ENCODE measurements at places on chromosomes 12 and 14.

DNA sequence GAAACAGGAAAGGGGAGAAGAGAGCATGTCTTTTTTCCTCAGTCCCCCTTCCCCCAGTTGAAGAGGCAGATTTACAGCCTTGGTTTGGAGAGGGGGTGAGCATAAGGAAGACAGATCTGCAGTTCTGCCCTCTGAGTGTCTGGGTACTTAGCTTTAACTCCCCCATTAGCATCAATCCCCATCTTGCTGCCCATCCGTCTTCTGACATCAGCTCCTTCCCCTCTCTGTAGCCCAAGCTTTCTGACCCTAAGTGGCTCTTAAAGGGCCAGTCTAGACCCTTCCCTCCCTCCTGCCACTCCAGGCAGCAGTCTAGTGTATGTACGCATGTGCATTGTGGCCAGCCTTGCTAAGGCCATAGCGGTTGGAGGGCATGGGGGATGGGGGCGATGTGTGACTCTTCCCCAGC lies 7.3 kb downstream of the GPR84 start:
- DNase-seq, result no peak
- H3K36me3 ChIP-seq, result no peaks in the 10 kb centered on the region
- peaks cover 10% of the 10 kb centered on the region for H3K27me3 ChIP-seq
- H3K4me3 ChIP-seq, result no peak overlapping the region

GRCh38 chr12:21774358-21775132 lies at the start of gene KCNJ8:
Gene KCNJ8 (minus strand): TSS chr12:21774706. CDS start chr12:21773616, 1,090 bp downstream.
- peak; percentile 51 for DNase-seq
- H3K27ac ChIP-seq, result no peak within 1 kb of the TSS
- H3K4me3 ChIP-seq, result peak within 1 kb of the TSS; percentile 27

DNA sequence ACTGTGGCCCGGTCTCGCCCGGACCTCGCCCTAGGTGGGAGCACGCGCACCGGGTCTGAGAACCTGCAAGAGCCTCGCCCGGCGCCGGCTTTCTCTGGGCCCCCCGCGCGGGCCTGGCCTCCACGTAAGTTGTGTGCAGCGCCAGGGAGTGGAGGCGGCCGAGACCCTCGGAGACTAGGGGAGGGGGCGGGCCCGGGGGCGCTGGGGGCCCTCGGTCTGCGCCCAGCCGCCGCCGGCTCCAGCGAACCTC lies 183 bp upstream of the PRMT8 start:
- no peak overlapping the region for H3K27ac ChIP-seq
- DNase-seq, result no peak
- H3K4me1 ChIP-seq, result peaks cover 16% of the 10 kb centered on the region

DNA sequence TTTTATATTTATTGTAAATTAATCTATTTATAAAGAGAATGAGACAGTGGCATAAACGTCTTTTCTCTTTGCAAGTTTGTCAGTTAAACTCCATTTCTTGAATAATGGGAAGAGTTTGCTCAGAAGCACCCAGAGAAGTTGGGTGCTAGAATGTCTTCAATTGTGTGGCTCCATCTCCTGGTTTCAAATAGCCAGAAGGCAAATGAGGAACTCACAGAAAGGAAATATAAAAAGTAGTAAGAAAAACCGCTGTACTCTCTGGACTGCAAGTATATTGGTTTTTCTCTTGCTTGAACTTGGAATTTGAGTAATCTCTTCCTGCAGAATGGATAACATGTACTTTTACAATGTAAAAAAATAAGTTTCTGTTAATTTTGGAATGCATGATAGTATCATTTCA lies 217.5 kb downstream of the DPY19L2 start:
- no peak overlapping the region for H3K4me3 ChIP-seq
- DNase-seq, result no peak
- no peaks in the 10 kb centered on the region for H3K4me1 ChIP-seq
- H3K36me3 ChIP-seq, result no peaks in the 10 kb centered on the region
- peaks cover 1% of the 10 kb centered on the region for H3K27me3 ChIP-seq

DNA sequence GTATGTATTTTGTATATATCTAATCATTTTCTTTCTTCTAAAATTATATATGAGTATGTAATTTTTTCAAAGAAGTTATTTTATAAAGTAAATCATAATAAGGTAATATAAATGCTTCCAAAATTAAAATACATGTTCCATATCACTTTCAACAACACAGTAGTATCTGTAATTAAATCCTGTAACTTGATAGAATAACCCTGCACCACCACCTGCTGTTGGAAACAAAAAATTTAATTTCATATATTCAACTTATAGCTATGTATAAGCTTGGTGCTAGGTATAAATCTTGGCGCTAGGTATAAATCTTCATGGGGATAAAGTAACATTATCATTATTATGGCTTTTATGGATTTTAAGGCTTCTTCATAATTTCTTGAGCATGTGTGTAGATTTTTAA lies 149.7 kb upstream of the DCN start:
- H3K4me3 ChIP-seq, result no peak overlapping the region
- no peaks in the 10 kb centered on the region for H3K4me1 ChIP-seq
- H3K36me3 ChIP-seq, result no peaks in the 10 kb centered on the region
- no peak for DNase-seq
- no peak overlapping the region for H3K27ac ChIP-seq
- no peaks in the 10 kb centered on the region for H3K27me3 ChIP-seq

- no peak overlapping the region for H3K27ac ChIP-seq
- H3K4me3 ChIP-seq, result no peak overlapping the region
- no peaks in the 10 kb centered on the region for H3K27me3 ChIP-seq
- DNase-seq, result no peak
- no peaks in the 10 kb centered on the region for H3K4me1 ChIP-seq
- H3K36me3 ChIP-seq, result peaks cover 6% of the 10 kb centered on the region
These were observed 18.9 kb downstream of the DNAL1 start for GRCh38 chr14:73663548-73664212.

GRCh38 chr12:96471368-96472050 lies 17.9 kb upstream of the CFAP54 start:
- H3K27me3 ChIP-seq, result peaks cover 4% of the 10 kb centered on the region
- H3K27ac ChIP-seq, result no peak overlapping the region
- H3K36me3 ChIP-seq, result no peaks in the 10 kb centered on the region
- H3K4me1 ChIP-seq, result peaks cover 17% of the 10 kb centered on the region

- H3K4me1 ChIP-seq, result peaks cover 21% of the 10 kb centered on the region
- peaks cover 8% of the 10 kb centered on the region for H3K36me3 ChIP-seq
- peak overlapping the region; percentile 93 for H3K4me3 ChIP-seq
- no peak for DNase-seq
These were observed 3.0 kb downstream of the PAWR start for GRCh38 chr12:79687711-79688260.

DNA sequence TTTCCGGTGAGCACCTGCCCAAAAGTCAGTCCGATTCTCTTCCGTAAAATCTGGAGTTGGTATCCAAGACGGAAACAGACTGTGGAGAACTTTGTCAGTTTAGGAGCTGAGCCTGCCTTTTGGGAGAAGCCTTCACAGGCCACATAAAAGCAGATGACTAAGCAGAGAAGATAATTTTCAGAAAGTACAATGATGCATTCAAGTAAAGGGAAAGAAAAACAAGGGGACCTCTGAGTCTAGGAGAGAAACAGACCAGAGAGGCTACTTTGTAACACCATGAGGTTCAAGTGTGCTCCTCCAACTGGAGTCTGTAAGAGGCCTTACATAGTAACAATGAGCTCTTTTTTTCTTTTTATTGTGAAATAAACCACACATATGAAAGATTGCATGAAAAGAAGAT lies 21.1 kb downstream of the TMED8 start:
- no peak overlapping the region for H3K4me3 ChIP-seq
- DNase-seq, result no peak

- no peak for DNase-seq
- H3K4me1 ChIP-seq, result peaks cover 4% of the 10 kb centered on the region
- peaks cover 4% of the 10 kb centered on the region for H3K36me3 ChIP-seq
- H3K27me3 ChIP-seq, result peaks cover 4% of the 10 kb centered on the region
- H3K4me3 ChIP-seq, result no peak overlapping the region
These were observed 4.6 kb upstream of the LRRC23 start for GRCh38 chr12:6899837-6900519.

DNA sequence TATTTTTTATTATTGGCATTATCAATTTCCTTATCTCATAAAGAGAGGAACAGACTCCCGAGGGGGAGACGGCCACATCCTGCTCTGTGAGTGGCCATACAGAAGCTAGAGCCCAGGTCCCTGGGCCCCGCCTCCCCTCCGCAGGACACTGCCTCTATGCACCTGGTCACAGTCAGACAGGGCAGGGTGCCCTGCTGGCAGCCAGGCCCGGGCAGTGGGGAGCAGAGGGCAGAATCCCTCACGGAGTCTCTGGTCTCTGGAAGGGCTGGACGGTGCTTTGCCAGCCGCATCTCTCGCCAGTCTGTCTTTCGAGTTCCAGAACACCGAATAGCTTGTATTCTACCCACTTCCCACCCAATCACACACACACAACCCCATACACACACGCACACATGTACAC lies 16.4 kb upstream of the CACNA2D4 start:
- H3K4me1 ChIP-seq, result no peaks in the 10 kb centered on the region
- H3K36me3 ChIP-seq, result peaks cover 11% of the 10 kb centered on the region
- no peak overlapping the region for H3K4me3 ChIP-seq
- peaks cover 3% of the 10 kb centered on the region for H3K27me3 ChIP-seq
- no peak for DNase-seq
- no peak overlapping the region for H3K27ac ChIP-seq

DNA sequence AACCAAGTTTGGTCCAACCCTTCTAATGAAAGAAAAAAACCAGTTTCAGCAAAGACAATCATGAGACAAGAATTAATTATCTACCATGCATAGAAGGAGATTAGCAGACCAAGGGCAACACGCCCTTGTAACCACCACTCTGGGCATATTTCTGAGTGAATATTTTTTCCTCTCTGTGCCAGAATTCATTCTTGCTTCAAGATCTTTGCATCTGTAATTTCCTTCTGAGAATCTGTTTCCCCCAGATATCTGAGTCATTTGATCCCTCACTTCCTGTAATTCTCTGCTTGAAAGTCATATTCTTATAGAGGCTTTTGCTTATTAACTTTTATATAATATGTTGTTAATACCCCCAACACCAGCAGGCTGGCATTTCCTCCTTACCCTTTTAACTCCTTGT lies 243.7 kb downstream of the SLC16A7 start:
- peak overlapping the region; percentile 79 for H3K27ac ChIP-seq
- H3K4me1 ChIP-seq, result peaks cover 23% of the 10 kb centered on the region
- H3K4me3 ChIP-seq, result no peak overlapping the region
- no peaks in the 10 kb centered on the region for H3K27me3 ChIP-seq
- no peak for DNase-seq

GRCh38 chr12:62210422-62210821 lies 49.8 kb upstream of the USP15 start:
- H3K36me3 ChIP-seq, result peaks cover 3% of the 10 kb centered on the region
- H3K4me3 ChIP-seq, result no peak overlapping the region
- DNase-seq, result peak; percentile 28
- peaks cover 6% of the 10 kb centered on the region for H3K4me1 ChIP-seq

DNA sequence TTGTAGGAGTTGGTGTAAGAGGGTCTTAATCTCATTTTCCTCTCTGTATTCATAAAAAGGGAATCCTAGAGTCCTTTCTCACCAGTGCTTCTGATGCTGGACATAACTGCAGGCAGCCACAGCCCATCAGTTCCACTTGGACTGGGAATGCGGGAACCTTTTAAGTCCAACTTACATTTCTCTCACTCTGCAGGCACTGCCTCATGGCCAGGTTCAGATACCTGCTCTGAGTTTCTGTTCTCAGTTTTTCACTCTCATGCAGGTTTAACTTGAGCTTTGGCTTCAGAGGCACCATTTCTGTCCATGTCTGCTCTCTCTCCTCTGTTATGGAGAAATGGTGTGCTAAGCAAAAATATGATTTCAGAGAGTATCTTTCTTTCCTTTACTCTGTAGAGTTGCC lies 4.2 kb downstream of the ACVR1B start:
- no peak for DNase-seq
- no peak overlapping the region for H3K27ac ChIP-seq
- no peak overlapping the region for H3K4me3 ChIP-seq
- peaks cover 6% of the 10 kb centered on the region for H3K27me3 ChIP-seq
- H3K4me1 ChIP-seq, result peaks cover 34% of the 10 kb centered on the region

DNA sequence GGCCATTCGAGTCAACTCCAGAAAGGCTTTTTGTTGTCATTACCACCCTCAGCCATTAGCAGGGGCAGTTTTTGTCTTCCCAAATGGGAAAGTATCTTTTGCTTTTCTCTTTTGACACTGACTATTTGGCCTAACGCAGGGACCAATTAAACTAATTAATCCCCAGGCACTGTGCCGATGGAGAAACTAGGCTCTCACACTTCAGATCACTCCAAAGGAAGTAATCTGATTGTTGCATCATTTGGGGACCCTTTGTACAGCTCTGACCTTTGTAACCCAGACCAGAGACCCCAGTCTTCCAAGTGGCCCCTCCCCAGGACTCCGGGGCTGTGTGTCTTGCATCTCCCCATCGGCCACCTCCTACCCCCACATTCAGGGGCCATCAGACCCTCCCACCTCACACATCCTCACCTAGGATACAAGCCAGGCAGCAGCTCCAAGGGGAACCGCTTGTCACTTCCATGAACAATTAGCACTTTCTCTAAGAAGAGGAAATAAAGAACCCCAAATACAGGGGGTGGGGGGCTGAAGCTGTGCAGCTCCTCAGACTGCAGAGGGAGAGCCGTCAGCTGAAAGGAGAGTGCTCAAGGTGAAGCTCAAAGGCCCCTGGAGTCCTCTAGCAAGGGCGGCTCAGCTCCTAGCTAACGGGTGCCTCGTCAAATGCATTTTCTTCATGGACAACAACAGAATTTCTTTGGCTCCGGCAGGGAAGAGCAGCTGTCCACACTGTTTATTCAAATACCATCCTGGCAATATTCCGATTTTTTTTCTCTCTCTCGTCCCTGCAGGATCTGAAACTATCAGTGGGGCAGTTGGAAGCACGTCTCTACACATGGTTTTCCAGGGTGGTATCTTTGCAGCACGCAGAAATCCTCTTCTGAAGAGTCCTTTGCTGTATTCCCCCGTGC lies 64.3 kb upstream of the DIO3 start:
- no peak for DNase-seq
- H3K36me3 ChIP-seq, result no peaks in the 10 kb centered on the region
- no peak overlapping the region for H3K4me3 ChIP-seq

- H3K36me3 ChIP-seq, result no peaks in the 10 kb centered on the region
- no peak overlapping the region for H3K27ac ChIP-seq
- peaks cover 18% of the 10 kb centered on the region for H3K4me1 ChIP-seq
- H3K4me3 ChIP-seq, result no peak overlapping the region
- no peaks in the 10 kb centered on the region for H3K27me3 ChIP-seq
These were observed 66.5 kb downstream of the ANO6 start for GRCh38 chr12:45282411-45282810.

DNA sequence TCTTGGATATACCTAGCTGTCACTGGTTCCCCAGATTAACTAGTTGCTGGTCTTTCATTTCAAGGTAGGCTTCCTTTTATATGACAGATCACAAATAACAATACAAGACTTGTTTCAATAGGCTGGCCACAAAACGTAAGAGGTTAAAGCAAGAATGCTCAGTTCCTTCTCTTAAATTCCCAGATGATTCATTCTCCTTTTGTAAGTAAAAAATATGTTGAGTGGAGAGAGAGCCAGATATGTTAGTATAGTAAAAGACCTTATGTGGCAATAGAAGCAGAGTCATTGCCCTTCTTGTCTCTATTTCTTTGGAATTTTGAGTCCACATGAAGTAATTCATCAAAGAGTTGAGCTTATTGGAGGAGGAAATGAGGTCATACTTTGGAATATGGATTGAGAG lies 939.0 kb upstream of the ATXN7L3B start:
- H3K27me3 ChIP-seq, result no peaks in the 10 kb centered on the region
- no peak overlapping the region for H3K4me3 ChIP-seq
- no peak for DNase-seq

- no peak overlapping the region for H3K4me3 ChIP-seq
- H3K4me1 ChIP-seq, result no peaks in the 10 kb centered on the region
- H3K27me3 ChIP-seq, result peaks cover 9% of the 10 kb centered on the region
- H3K27ac ChIP-seq, result no peak overlapping the region
- no peak for DNase-seq
These were observed 171.5 kb downstream of the PTPN11 start for GRCh38 chr12:112590281-112590680.
